ENCODE measurements at places on chromosomes 7 and 10. TPM values are rescaled to one million over a fixed set of nuclear protein-coding genes. Genes with fewer than 3 reads are reported as not detected.

Gene MYL10
- total RNA-seq: not detected

Gene ASIC3
- total RNA-seq: 6.7 TPM

Gene TSPAN14
- total RNA-seq: 43.8 TPM

Gene ADAM12
- total RNA-seq: 1.7 TPM

- peaks cover 42% of the 10 kb centered on the region for H3K27me3 ChIP-seq
- no peak for DNase-seq
- no peaks in the 10 kb centered on the region for H3K36me3 ChIP-seq
- peaks cover 5% of the 10 kb centered on the region for H3K4me1 ChIP-seq
- H3K27ac ChIP-seq: no peak overlapping the region
These were observed 3.1 kb downstream of the JCAD start for GRCh38 chr10:30056281-30056680.

Data from activated CD4-positive, alpha-beta T cell treated with anti-CD3 and anti-CD28 coated beads for 36 hours (primary cell).